Activated naive CD8-positive, alpha-beta T cell treated with anti-CD3 and anti-CD28 coated beads, Interleukin-2, amount 10 ng/mL, durations not matched to agents 7 days and 5 days (primary cell): ENCODE measurements at places on chromosomes 12 and 14. TPM values are rescaled to one million over a fixed set of nuclear protein-coding genes. Genes with fewer than 3 reads are reported as not detected.
A peak's percentile ranks its signal among the peaks of the same experiment; 100 is the strongest.

GRCh38 chr14:102047808-102048540 is 38.9 kb downstream of the HSP90AA1 start:
- no peak overlapping the region for H3K4me3 ChIP-seq
- H3K27me3 ChIP-seq, result no peaks in the 10 kb centered on the region
- H3K4me1 ChIP-seq, result no peaks in the 10 kb centered on the region
- H3K36me3 ChIP-seq, result peaks cover 17% of the 10 kb centered on the region
- H3K27ac ChIP-seq, result no peak overlapping the region

DNA sequence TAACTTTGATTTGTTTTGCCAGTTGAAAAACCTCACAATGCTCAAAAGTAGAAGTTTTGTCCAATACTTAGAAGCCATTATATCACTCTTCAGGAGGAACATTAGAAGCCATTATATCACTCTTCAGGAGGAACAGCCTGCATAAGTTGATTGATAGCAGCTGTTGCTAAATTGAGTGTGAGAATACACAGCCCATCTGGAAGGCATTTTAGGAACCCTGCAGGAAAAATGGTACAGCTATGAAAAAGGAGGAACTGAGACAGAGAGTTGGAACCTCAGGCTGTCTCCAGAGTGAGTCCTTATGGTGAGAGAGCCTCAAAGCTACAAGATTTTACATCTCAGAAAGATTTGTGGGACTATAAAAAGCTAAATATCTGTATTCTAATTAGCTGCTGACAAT is 207.0 kb downstream of the MYRFL start:
- DNase-seq, result no peak
- peaks cover 8% of the 10 kb centered on the region for H3K27me3 ChIP-seq
- H3K4me3 ChIP-seq, result no peak overlapping the region
- H3K36me3 ChIP-seq, result no peaks in the 10 kb centered on the region

DNA sequence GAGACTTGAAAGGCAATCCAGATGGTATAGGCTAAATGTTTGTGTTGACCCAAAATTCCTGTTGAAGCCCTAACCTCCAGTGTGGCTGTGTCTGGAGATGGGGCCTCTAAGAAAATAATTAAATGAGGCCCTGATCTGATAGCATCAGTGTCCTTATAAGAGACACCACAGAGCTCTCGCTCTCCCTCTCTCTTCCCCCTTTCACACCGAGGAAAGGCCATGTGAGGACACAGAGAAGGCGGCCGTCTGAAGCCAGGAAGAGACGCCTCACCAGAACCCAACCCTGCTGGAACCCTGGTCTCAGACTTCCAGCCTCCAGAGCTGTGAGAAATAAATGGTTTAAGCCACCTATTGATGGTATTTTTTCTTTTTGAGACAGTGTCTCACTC is 87.5 kb downstream of the SCARB1 start:
- H3K27ac ChIP-seq, result no peak overlapping the region
- H3K27me3 ChIP-seq, result peaks cover 9% of the 10 kb centered on the region
- DNase-seq, result no peak
- peaks cover 2% of the 10 kb centered on the region for H3K36me3 ChIP-seq
- H3K4me1 ChIP-seq, result peaks cover 24% of the 10 kb centered on the region

- H3K27me3 ChIP-seq, result peaks cover 2% of the 10 kb centered on the region
- peaks cover 6% of the 10 kb centered on the region for H3K36me3 ChIP-seq
- DNase-seq, result no peak
- H3K4me1 ChIP-seq, result peaks cover 30% of the 10 kb centered on the region
Observed at GRCh38 chr12:96140174-96140573, 54.0 kb upstream of the ELK3 start.

- H3K27ac ChIP-seq, result no peak overlapping the region
- no peak for DNase-seq
- H3K4me1 ChIP-seq, result no peaks in the 10 kb centered on the region
- peaks cover 2% of the 10 kb centered on the region for H3K36me3 ChIP-seq
- no peaks in the 10 kb centered on the region for H3K27me3 ChIP-seq
- H3K4me3 ChIP-seq, result no peak overlapping the region
Observed at GRCh38 chr14:94615823-94616570, 3.8 kb downstream of the SERPINA3 start.

GRCh38 chr12:6067152-6067916 is 57.1 kb downstream of the VWF start:
- H3K36me3 ChIP-seq, result no peaks in the 10 kb centered on the region
- DNase-seq, result no peak
- peaks cover 7% of the 10 kb centered on the region for H3K27me3 ChIP-seq
- H3K27ac ChIP-seq, result no peak overlapping the region
- peaks cover 10% of the 10 kb centered on the region for H3K4me1 ChIP-seq

- peak overlapping the region; percentile 87 for H3K27ac ChIP-seq
- peak overlapping the region; percentile 87 for H3K4me3 ChIP-seq
- H3K36me3 ChIP-seq, result no peaks in the 10 kb centered on the region
- peaks cover 18% of the 10 kb centered on the region for H3K27me3 ChIP-seq
Observed at GRCh38 chr12:94100990-94101737, 47.2 kb upstream of the PLXNC1 start.

DNA sequence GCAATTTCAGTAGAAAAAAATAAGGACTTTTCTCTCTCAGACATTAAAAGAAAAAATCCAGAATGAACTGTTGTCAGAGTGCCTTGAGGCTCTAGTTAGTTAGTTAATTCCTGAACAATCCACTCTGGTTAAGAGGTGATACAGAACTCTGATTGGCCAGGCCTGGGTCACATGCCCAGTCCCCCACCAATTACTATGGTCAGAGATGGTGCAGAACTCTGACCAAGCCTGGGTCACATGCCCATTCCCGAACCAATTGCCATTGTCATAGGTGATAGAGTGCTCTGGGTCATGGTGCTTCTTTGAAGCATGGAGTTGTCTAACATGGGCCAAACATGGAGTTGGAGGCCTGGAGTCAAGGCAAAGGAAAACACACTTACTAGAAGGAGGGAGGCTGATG is 11.1 kb upstream of the MYO1H start:
- H3K36me3 ChIP-seq, result no peaks in the 10 kb centered on the region
- no peak overlapping the region for H3K4me3 ChIP-seq
- peaks cover 31% of the 10 kb centered on the region for H3K27me3 ChIP-seq
- no peaks in the 10 kb centered on the region for H3K4me1 ChIP-seq
- no peak for DNase-seq
- no peak overlapping the region for H3K27ac ChIP-seq

DNA sequence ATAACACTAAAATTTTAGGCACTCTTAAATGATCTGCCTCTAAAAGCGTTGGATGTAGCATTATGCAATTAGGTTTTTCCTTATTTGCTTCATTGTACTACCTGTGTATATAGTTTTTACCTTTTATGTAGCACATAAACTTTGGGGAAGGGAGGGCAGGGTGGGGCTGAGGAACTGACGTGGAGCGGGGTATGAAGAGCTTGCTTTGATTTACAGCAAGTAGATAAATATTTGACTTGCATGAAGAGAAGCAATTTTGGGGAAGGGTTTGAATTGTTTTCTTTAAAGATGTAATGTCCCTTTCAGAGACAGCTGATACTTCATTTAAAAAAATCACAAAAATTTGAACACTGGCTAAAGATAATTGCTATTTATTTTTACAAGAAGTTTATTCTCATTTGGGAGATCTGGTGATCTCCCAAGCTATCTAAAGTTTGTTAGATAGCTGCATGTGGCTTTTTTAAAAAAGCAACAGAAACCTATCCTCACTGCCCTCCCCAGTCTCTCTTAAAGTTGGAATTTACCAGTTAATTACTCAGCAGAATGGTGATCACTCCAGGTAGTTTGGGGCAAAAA is 4.1 kb downstream of the CDKN1B start:
- peak overlapping the region; percentile 96 for H3K4me3 ChIP-seq
- DNase-seq, result no peak
- H3K27ac ChIP-seq, result peak overlapping the region; percentile 98
- no peaks in the 10 kb centered on the region for H3K27me3 ChIP-seq
- H3K4me1 ChIP-seq, result peaks cover 20% of the 10 kb centered on the region

DNA sequence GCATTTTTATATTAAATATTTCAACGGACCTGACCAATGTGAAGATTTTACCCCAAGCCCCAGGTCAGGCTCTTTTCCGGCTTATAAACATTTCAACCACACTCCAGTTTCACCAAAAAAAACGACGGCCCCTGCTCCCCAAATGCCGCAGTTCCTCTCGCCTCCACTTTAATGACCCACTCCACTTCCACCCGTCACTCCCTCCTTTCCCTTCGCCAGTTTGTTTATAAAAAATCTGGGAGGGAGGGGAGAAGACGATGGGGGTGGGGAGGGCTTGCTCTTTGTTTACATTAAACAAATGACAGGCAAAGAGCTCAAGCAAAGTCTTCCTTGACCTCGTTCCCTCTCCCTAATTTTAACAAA is 5.4 kb downstream of the SIX6 start:
- no peak for DNase-seq
- H3K4me3 ChIP-seq, result peak overlapping the region; percentile 57
- no peaks in the 10 kb centered on the region for H3K36me3 ChIP-seq
- H3K27ac ChIP-seq, result no peak overlapping the region

DNA sequence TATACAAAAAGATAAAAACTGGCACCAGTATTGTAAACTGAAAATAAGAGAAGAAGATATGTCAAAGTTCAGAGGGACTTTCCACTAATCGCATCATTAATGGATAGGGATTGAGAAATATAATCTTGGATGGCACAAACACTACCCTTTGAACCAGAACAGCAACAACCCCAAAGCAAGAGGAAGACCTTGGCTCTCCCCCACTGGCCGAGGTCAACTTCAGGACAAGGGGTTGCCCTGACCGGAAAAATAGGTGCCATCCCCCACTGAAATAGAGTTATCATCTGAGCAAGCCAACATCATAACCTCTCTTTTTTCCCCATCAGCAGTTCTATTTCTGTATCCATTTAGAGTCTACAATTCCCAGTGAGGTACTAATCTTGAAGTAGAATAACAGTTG is 72.4 kb upstream of the PCED1B start:
- no peak overlapping the region for H3K27ac ChIP-seq
- no peaks in the 10 kb centered on the region for H3K4me1 ChIP-seq
- H3K4me3 ChIP-seq, result no peak overlapping the region
- peaks cover 10% of the 10 kb centered on the region for H3K27me3 ChIP-seq
- no peak for DNase-seq
- H3K36me3 ChIP-seq, result no peaks in the 10 kb centered on the region

GRCh38 chr14:71523630-71524319 is 408.5 kb upstream of the RGS6 start:
- peaks cover 16% of the 10 kb centered on the region for H3K36me3 ChIP-seq
- DNase-seq, result no peak
- H3K4me3 ChIP-seq, result no peak overlapping the region
- peaks cover 8% of the 10 kb centered on the region for H3K4me1 ChIP-seq

DNA sequence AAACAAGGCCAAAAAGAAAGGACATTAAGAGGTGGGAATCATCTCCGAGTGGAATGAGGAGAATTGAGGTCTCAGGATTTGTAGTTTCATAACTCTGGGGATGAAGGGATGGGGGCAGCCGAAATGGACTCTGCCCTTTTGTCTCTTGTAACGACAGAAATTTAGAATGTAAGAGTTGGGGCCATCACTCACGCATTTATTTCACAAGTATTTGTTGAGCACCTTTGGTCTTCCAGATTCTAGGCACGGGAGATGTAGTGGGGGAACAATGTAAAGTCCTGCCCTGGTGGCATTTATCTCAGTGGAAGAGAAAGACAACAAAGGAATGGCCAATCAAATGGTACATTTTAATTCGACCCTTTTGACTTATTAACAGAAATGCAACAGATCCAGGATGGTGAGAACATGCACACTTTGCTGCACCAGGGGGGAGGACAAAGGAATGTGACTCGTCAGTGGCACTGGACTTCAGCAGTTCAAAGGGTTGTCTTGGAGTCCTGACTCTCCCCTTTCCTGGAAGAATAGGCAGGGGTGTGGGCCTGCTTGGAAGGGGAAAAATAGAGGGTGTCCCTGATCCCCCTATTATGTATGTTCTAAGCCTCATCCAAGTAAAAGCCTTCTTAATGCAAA is 102.0 kb downstream of the TMEM30B start:
- H3K36me3 ChIP-seq, result no peaks in the 10 kb centered on the region
- H3K27ac ChIP-seq, result no peak overlapping the region
- H3K4me1 ChIP-seq, result peaks cover 5% of the 10 kb centered on the region
- H3K4me3 ChIP-seq, result no peak overlapping the region

DNA sequence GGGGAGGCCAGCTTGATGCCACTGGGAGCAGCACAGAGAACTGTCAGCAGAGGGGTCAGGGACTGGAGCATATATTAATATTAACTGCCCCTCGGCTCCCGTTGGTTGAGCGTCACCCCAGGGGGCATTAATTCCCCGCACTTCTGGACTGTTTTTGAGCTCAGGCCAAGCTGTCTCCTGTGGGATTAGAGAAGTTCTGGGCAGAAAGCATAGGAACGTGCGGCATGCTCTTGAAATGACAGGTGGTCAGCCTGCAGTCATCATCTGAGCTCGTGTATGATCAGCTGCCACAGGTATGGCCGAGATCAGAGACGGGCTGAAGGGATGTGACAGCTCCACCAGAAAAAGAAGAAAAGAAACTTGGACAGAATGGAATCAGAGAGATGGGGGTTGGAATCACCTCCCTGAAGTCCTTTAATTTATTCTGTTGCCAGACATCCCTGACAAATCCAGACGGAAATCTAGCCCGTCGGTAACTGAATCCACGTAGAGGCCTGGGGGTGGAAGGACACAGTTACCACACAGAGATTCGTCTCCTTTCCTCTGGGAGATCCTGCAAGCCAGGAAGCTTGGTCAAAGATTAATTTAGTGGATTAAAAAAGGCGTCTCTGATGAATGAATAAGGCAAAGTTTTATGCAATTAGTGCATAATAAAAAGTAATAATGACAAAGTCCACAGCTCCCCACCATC is 23.6 kb downstream of the NR1H4 start:
- no peak overlapping the region for H3K4me3 ChIP-seq
- no peaks in the 10 kb centered on the region for H3K4me1 ChIP-seq
- no peaks in the 10 kb centered on the region for H3K36me3 ChIP-seq
- H3K27ac ChIP-seq, result no peak overlapping the region
- DNase-seq, result no peak

- DNase-seq, result no peak
- H3K36me3 ChIP-seq, result peaks cover 2% of the 10 kb centered on the region
- H3K27ac ChIP-seq, result no peak overlapping the region
- no peak overlapping the region for H3K4me3 ChIP-seq
- H3K4me1 ChIP-seq, result peaks cover 19% of the 10 kb centered on the region
- H3K27me3 ChIP-seq, result no peaks in the 10 kb centered on the region
Observed at GRCh38 chr14:100409651-100410050, 86.5 kb downstream of the SLC25A47 start.

GRCh38 chr14:31194661-31195060 is 12.9 kb downstream of the HECTD1 start:
- H3K4me1 ChIP-seq, result peaks cover 33% of the 10 kb centered on the region
- H3K27ac ChIP-seq, result no peak overlapping the region
- H3K27me3 ChIP-seq, result no peaks in the 10 kb centered on the region
- H3K4me3 ChIP-seq, result no peak overlapping the region

GRCh38 chr12:107372229-107372658 is 278.9 kb upstream of the CRY1 start:
- H3K36me3 ChIP-seq, result peaks cover 3% of the 10 kb centered on the region
- H3K27ac ChIP-seq, result peak overlapping the region; percentile 94
- peaks cover 73% of the 10 kb centered on the region for H3K4me1 ChIP-seq
- peak; percentile 53 for DNase-seq

DNA sequence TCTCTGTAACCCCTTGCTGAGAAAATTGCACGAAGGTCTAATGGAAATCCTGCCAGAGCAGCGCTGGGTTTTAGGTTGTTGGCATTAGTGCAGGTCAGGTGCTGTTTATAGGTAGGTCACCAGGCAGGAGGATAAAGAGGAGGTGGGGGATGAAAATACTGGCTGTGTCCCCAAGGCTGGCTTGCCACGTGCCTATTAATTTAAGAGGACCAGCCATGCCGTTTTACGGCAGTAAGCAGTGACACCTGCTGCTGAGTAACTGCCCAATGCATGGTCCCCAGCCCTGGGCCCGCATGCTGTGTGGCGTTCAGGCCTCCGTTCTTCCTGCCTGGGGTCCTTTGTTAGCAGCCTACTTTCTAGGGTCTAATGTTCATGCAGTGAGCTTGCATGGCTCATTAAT is 67.2 kb downstream of the WDR20 start:
- H3K27me3 ChIP-seq, result no peaks in the 10 kb centered on the region
- peaks cover 10% of the 10 kb centered on the region for H3K4me1 ChIP-seq
- no peak overlapping the region for H3K27ac ChIP-seq

SRRM4 gene
- total RNA-seq, result not detected

PTCSC3 gene
- not detected for total RNA-seq

UNC79 gene
- total RNA-seq, result not detected

CSRP2 gene
- 0.42 TPM for total RNA-seq

REP15 gene
- not detected for total RNA-seq
